ENCODE measurements at places on chromosomes 2 and 18.

DNA sequence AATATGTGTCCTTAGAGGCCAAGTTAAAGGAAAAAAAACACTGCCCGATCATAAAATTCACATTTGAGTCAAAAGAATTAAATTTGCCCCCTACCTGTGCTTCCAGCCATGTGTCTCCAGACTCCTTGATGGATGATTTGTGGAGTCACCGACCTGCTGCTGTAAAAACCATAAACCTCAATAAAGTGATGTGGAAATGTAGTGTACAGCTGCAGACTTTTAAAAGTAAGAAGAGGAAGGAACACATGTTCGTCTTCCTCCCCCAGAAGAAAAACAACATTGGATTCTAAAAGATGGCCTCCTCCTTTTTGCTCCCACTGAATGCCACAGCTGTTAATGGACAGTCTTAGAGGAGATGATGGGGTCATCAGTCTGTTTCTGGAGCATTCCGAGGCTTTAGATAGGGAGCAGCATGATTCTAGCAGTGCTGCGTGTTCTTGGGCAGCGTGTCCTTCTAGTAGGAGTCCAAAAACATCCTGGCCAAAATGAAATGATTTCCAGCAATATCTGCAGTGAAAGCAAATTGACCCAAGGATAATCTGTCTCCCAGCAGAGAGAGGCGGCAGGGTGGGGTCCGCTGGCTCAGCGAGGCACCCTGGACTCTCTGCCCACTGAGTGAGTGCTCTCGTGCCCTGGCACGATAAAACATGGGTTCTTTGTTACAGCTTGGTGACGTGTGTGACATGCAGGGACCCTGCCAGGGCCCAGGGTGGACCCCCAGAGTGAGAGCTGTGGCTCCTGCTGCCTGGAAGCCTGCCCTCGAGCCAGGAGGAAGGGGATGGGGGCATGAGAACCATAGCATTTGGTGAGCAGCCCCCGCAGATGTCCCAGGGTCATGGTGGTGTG lies 196.1 kb downstream of the FAM210A start:
- no peak for DNase-seq

GRCh38 chr2:42246562-42246961 lies 77.4 kb downstream of the EML4 start:
- DNase-seq, result no peak

DNA sequence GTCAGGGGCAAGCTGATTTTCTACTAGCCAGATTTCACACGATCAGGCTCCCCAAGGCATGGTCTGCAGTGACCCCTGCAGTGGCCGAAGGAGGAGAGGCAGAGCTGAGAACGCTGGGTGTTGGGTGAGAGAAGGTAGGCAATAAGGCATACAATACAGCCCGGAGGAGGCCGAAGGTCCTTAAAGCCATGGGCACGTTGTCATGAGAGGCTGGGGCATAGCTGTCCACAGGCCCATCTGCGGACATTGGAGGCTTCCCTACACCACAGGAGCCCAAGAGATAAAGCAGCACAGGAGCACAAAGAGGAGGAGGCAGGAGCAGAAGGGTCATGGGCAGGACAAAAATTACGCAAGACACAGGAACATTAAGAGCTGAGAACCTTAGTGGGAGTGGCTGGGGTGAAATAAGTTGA lies 16.7 kb upstream of the BZW1 start:
- peak; percentile 14 for DNase-seq

- DNase-seq, result peak; percentile 46
These were observed at the start of gene PXDN for GRCh38 chr2:1744446-1745170. Gene PXDN (minus strand): TSS chr2:1744515. CDS start chr2:1744455, 60 bp downstream.

DNA sequence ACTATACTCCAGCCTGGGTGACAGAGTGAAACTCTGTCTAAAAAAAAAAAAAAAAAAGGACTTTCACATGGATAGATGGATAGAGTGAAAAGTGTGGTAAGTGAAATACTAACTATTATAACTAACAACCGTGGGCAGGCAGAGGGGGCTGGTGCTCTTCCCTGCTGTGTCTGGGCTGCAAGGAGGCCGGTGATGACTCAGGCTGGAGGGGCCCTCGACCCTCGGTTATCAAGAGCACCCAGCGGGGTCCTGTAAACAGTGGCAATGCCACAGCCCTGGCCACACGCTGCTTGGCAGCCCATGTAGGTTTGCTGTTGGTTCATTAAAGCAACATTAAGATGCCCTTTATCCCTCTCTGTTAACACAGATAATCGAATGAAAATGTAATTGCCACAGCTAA lies 184.8 kb upstream of the RAB12 start:
- no peak for DNase-seq

Measured in ACHN (cell line).